ENCODE measurements at places on chromosomes 3 and 15. TPM values are rescaled to one million over a fixed set of nuclear protein-coding genes. Genes with fewer than 3 reads are reported as not detected.

Gene GPR27
- not detected for total RNA-seq

DNA sequence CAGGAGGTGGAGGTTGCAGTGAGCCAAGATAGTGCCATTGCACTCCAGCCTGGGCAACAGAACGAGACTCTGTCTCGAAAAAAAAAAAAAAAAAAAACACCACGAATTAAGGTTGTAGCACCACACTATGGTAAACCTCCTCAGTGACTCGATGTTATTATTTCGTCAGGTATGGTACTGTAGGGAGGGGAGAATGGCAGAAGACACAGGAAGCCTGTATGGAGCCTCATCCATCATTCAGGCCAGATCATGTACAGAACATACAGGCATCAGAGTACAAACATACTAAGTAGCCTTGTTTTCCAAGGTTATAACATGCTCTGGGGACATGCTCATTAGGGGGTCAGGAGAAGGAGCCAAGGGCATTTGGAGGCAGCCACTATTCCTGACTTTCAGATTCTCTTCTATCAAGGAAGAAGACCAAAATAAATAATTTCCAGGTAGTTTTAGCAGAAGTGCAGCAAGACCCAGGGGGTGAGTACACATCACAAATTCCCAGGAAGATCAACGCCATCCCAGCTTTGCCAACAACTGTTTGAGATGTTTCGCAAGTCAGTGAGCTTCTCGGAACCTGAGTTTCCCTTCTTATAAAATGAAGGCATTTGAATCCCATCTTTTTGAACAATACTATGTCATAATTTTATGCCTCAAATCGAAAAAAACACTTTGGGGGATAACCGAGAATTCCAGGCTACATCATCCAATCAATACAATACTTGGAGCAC, 79.8 kb downstream of the FOXP1 start:
- H3K4me1 ChIP-seq = peaks cover 32% of the 10 kb centered on the region
- no peak overlapping the region for H3K27ac ChIP-seq
- DNase-seq = no peak
- H3K36me3 ChIP-seq = peaks cover 10% of the 10 kb centered on the region
- H3K27me3 ChIP-seq = no peaks in the 10 kb centered on the region
- H3K4me3 ChIP-seq = no peak overlapping the region

DNA sequence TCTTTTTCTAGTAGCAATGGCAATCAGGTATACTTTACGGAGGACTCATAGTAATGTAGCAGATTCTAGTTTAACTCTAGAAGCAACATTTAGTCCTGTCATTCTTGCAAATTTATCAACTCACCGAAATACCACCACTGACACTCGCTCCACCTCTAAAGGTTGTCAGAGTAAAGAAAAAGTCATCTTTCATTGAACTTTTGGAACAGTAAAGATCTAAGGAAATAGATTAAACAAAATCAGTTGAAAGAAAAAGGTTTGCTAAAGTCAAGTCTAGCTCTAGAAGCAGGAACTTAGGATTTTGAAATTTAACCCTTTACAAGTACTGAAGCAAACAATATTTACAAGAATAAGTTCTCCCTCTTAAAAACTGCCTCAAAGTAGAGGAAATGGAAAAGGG, 8.7 kb downstream of the ATP8B4 start:
- no peaks in the 10 kb centered on the region for H3K4me1 ChIP-seq
- no peaks in the 10 kb centered on the region for H3K36me3 ChIP-seq
- no peaks in the 10 kb centered on the region for H3K27me3 ChIP-seq

GRCh38 chr3:48248095-48248850, 7.4 kb downstream of the ZNF589 start:
- peaks cover 21% of the 10 kb centered on the region for H3K36me3 ChIP-seq
- H3K4me1 ChIP-seq = peaks cover 27% of the 10 kb centered on the region
- H3K27ac ChIP-seq = no peak overlapping the region
- no peak overlapping the region for H3K4me3 ChIP-seq

- H3K4me1 ChIP-seq = peaks cover 88% of the 10 kb centered on the region
- H3K36me3 ChIP-seq = peaks cover 69% of the 10 kb centered on the region
- no peak overlapping the region for H3K4me3 ChIP-seq
- H3K27ac ChIP-seq = peak overlapping the region; percentile 54
- no peaks in the 10 kb centered on the region for H3K27me3 ChIP-seq
These were observed 5.5 kb downstream of the ATOSA start for GRCh38 chr15:52673734-52674133.

GRCh38 chr3:184186902-184187207, 856 bp downstream of the ABCF3 start:
- no peaks in the 10 kb centered on the region for H3K27me3 ChIP-seq
- peaks cover 21% of the 10 kb centered on the region for H3K4me1 ChIP-seq
- H3K36me3 ChIP-seq = peaks cover 48% of the 10 kb centered on the region

DNA sequence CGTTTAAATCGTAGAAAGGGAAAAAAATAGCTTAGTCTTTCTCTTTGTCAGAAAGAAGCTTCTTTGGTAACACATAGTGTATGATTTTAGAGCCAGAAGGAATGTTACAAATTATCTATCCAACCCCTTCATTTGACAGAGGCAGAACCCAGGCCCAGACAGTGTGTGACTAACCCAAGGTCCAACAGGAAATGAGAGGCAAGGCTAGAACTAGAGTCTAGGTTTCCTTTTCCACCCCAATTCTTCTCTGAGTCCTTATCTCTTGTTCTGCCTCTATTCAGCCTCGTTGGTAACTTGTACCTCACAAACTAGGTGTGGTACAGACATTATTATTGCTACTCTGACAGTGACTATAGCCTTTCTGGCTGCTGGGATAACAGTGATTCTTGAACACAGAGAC, 39.3 kb downstream of the QTRT2 start:
- no peak for DNase-seq
- H3K4me3 ChIP-seq = no peak overlapping the region
- no peaks in the 10 kb centered on the region for H3K27me3 ChIP-seq
- H3K27ac ChIP-seq = no peak overlapping the region
- no peaks in the 10 kb centered on the region for H3K4me1 ChIP-seq
